Stimulated activated memory B cell treated with anti-CD40 and anti-IgM and Interleukin-4, amounts not matched to agents 10 μg/mL and 1 μg/mL and 100 μg/mL, for 72 hours (primary cell): ENCODE measurements at places on chromosomes 6 and 20.

- ATAC-seq: no peak
These were observed 31.0 kb upstream of the ASIP start for GRCh38 chr20:34210271-34210670.

DNA sequence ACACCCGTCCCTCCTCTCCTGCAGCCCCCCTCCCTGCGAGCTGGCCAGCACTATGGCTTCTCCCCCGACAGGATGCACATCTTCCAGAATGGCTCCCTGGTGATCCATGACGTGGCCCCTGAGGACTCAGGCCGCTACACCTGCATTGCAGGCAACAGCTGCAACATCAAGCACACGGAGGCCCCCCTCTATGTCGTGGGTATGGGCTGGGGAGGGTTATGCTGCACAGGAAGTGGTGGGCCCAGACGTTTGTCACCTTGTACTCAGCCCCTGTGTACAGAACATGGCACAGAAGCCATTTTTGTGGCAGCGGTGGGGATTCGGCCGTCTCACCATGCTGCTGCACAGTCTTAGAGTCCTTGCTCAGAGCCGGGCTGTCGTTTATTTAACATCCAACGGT lies 29.0 kb upstream of the SRF start:
- no peak for ATAC-seq

DNA sequence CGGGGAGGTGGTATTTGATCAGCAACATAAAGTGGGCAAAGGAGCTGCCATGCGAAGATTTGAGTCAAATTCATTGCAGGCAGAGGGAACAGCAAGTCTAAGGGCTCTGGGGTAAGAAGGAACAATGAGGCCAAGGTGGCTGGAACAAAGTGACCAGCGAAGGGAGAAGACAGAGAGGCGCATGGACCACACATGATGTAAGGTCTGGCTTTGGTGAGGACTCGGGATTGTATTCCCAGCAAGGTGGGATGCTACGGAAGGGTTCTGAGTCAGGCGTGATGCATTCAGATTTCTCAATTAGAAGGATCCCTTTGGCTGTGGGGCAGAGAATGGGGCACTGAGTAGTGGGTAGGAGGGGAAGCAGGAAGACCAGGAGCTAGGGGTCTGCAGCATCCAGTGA lies 30.7 kb upstream of the CDH22 start:
- ATAC-seq: no peak

- no peak for ATAC-seq
These were observed 225.3 kb upstream of the EPHA7 start for GRCh38 chr6:93644611-93645010.
